ENCODE measurements at places on chromosomes 3 and 15. TPM values are rescaled to one million over a fixed set of nuclear protein-coding genes. Genes with fewer than 3 reads are reported as not detected.

- no peak for ATAC-seq
These were observed 10.6 kb downstream of the SRGAP3 start for GRCh38 chr3:9238721-9239295.

GRCh38 chr3:48553361-48553760 lies 3.2 kb downstream of the PFKFB4 start:
- ATAC-seq, result no peak

DNA sequence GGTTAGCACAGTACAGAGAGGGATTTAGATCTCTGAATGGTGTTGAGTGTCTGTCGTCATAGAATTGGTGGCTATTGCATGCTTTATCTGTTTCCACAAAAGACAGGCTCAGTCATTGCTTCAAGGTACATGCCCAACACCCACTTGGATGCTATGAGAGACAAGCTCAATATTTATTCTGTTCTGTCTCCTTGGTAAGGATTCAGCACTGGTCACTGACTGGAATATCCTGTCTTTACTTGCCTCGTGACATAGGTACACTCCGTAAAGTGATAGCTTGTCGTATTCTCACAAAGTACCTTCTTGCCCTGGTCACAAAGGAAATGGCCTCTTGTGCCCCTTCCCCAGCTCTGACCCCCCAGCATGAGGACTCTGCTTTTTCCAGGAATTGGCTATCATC lies 72.8 kb upstream of the CTNNB1 start:
- ATAC-seq, result no peak

Gene GREM1
- total RNA-seq, result 9.2 TPM

Gene CCRL2
- 0.24 TPM for total RNA-seq

Gene ARPIN
- 17.5 TPM for total RNA-seq

Gene KCNAB1
- total RNA-seq, result 0.56 TPM

Gene LARP6
- 1.4 TPM for total RNA-seq

Gene IL17RD
- 2.4 TPM for total RNA-seq
